ENCODE measurements at places on chromosomes 11 and 22.
A peak's percentile ranks its signal among the peaks of the same experiment; 100 is the strongest.

- DNase-seq = no peak
These were observed 450.8 kb downstream of the SOX6 start for GRCh38 chr11:15905366-15906104.

DNA sequence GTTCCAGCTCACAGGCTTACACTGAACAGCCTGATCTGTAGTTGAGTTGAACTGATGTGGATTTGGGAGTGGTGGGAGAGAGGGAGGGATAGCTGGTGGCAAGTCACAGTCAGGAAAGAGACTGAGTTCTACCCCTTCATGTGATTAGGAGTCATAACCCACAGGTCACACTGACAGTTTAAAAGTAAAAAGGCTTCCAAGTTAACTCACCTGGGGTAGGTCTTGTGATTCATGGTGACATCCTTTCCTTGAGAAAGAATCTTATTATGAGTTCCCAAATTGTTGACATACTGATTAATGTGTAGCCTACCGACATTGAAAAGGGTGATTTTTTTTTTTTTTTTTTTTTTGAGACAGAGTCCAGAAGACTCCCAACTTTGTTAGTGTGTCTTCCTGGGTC is 5.4 kb downstream of the IZUMO1R start:
- DNase-seq = no peak

GRCh38 chr22:27768027-27768653 is 33.4 kb downstream of the MN1 start:
- DNase-seq = no peak

GRCh38 chr11:44575288-44575672 is 9.8 kb downstream of the CD82 start:
- DNase-seq = no peak

- DNase-seq = no peak
These were observed 32.4 kb upstream of the ETS1 start for GRCh38 chr11:128619540-128620308.

DNA sequence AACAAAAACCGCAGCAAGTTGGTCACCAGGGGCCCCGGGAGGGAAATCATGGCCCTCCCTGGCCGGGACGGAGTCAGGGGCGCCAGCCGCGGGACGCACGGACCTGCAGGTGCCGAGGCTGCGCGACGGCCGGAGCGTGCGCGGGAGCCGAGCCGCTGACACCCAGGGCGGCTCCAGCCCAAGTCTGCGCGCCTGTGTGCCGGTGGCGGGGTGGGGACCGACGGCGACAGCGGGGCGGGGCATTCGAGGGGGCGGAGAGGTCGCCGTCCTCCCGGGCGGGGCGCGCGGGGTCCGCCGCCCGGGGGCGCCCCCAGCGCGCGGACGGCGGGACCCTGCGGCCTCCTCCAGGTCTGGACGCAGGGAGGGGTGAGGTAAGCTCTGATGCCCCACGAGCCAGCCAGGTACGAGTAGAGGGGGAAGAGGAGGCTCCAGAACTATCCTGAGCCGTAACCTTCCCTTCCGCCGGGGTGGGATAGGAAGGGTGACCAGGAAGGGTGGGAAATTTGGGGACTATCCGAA is at the start of gene ESAM:
Gene ESAM, minus strand, starts transcription at position 186 of the 519 bp plus-strand sequence. Its CDS starts 136 bp downstream, at position 50.
- DNase-seq = peak; percentile 59

DNA sequence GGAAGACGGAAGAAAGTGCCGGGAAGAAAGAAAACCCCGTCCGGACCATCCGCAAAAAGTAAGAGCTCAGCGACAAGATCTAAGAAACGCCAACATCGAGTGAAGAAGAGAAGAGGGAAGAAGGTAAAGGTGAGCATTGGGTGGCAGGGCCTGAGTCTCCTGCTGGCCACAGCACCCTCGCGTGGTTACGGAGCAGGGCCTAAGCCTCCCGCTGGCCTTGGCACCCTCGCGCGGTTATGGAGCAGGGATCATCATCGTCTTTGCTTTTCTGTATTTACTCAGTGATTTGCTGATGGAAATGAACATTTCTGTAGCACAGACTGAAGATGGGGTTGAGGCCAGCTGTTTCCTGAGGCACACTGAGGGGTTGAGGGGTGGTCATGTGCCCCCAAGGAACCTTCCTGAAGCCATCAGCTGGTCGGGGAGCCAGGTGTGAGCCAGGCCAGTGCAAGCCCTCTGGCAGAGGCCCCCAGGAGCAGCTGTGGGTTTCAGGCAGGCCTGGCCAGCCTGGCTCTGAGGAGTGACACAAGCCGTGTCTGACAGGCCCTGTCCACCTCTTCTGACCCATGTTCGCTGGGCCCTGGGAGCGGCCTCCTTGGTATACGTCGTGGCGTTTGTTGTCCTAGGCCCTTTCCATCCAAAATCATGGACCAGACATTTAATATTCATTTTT is 14.0 kb downstream of the IRF7 start:
- no peak for DNase-seq

- no peak for DNase-seq
These were observed 310.6 kb downstream of the TBC1D22A start for GRCh38 chr22:47073075-47073474.

DNA sequence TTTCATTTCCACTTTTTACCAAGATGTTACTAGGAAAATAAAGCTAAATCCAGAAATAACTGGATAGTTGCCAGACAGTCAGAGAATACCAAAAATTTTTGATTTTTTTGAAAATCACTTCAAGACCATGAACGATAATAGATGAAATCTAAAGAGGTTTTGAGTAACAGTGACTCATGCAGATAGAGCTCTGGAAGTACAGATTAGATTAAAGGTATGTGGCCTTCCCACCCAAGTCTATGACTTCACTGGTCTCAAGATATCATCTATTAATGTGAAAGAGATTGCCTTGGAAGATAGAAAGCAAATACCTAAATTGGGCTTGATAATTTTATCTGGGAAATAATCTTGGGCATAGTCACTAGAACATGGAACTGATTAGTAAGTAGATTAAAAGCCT is 415.9 kb downstream of the METTL15 start:
- no peak for DNase-seq

DNA sequence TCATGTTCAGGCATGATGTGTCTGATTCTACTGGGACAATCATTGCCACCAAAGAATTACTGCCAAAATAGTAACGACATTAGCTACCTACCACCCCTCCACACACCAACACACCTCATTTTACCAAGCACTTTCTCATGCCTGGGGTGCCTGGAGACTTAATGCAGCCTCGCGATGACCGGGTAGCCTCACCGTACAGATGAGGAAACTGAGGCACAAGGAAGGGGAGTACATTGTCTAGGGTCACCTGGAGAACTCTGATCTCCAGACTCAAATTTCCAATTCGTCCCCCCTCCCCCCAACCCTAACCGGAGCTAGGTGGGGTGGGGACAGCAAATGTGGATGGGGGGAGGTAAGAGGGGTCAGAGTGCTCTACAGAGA is 2.7 kb upstream of the RTN4RL2 start:
- DNase-seq = no peak

GRCh38 chr11:117789241-117789640 is 7.8 kb downstream of the DSCAML1 start:
- no peak for DNase-seq

DNA sequence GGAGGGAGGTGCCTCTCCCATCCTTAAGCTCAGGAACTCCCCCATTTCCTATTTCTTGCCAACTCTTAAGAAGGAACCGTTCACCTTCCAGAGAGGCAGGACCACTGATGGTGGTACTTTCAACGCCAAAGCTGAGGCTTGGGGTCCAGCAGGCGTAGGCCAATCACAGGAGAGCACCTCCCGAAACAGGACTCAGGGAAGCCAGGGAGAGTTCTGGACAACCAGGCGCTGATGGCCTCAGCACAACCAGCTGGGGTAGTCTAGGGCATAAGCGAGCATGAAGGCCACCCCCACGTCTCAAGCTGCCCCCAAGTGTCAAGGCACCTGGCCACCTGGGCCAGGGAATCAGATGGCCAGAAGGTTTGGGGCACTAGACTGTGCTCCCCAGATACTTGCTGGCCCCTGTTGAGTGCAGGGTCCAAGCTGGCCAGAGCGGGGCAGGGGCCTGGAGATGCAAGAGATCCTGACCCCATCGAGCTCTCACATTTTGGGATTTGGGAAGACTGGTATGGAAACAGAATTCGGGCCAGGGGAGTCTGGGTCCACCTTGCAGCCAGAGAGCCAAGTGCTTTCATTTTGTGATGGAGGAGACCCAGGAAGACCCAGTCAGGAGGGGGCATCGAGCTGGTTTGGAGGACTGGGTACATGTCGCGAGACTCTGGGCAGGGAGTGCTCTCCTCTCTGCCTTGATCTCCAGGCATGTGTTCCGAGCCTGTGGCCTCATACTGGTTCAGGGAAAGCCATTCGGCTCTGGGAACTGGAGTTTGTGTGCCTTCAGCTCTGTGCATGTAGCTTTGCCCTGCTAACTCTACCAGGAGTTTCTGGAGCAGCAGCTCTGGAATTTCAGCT is 926 bp downstream of the CD6 start:
- no peak for DNase-seq

GRCh38 chr11:24734742-24735237 is 237.9 kb downstream of the LUZP2 start:
- DNase-seq = no peak

DNA sequence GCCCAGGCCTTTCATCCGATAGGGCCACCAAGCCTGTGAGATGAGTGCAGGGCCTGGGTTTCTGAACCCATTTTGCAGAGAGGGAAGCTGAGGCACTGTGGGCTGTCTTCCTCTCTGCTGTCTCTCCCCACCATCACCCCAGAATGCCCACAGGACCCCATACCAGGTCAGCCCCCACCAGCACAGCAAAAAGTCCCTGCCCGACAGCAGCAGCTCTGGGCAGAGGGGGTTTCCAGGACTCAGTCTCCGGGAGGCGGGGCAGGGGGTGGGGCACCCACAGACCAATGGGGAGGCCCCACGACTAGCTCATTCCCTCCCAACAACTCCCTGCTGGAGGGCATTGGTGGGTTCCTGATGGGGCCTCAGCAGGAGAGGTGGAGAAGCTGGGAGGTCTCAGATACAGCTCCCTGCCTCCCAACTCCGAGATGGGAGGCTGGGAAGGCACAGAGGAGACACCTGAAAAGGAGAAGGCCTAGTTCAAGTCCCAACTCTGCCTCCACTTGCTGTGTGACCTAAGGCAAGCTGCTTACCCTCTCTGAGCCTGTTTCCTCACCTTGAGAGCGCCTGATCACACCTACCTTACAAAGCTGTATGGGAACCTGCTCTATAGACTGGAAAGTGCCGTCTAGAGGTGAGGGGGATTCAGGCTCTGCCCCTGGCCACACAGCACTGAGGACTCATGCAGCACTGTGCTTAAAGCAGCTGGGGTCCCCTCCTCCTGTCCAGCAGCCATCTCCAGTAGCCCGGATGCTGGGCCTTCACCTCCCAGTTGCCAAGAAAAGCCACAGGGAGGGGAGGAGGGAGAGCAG is 3.5 kb downstream of the CBX7 start:
- DNase-seq = no peak

DNA sequence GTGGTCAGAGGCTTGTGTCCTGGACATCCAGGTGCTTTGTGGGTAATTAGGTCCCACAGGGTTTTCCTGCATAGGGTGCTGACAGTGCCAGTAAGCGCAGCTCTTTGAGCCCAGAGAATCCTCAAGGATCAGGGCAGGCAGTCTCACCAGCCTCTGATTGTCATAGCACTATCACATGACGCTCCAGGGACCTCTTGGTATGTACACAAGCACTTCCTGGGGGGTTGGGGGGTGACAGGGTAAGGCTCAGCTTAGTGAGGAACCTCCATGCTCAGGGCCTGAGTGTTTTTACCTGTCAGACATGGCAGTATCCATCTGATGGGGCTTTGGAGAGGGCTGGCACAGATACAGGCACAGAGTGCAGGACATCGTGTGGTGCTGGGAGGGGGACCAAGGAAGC is 27.9 kb upstream of the SUSD2 start:
- no peak for DNase-seq

- DNase-seq = no peak
These were observed 528.6 kb downstream of the BRD1 start for GRCh38 chr22:49298834-49299750.

GRCh38 chr11:1075341-1075911 is 752 bp downstream of the MUC2 start:
- DNase-seq = no peak

DNA sequence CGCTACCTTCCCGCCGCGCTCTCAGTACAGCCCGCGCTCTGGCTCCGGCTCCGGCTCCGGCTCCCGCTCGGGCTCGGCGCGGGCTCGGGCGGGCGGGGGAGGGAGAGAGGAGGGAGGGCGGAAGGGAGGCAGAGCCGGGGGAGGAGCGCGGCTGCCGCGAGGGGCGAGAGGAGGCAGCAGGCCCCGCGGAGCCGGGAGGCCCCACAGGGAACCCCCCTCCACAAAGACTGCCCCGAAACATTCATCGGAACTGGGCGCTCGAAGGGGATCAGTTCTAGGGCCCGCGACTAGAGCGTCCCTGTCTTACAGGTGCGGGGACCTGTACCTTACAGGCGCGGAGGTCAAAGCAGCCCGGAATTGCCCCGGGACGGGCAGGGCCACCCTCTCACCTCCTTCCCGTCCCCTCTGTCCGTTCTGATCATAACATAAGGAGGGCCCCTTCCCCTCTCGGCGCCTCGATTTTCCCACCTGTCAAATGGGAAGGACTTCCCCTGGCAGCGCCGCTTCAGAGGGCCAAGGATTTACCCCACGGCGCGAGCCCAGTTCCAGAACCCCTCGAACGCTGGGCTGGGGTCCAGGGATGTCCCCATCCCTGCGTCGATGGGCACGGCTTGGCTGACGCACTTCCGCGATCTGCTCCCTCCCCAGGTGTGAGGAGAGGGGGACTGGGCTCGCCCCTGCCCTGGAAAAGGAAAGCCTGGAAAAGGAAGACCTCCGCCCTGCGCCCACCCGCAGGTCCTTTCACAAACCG is at the start of gene SHISA8:
Gene SHISA8, minus strand, starts transcription at position 40 of the 751 bp plus-strand sequence. CDS start 407 bp downstream, outside the sequence.
- DNase-seq = no peak

- DNase-seq = no peak
These were observed 4.8 kb downstream of the SMTN start for GRCh38 chr22:31085928-31086327.

- no peak for DNase-seq
These were observed 72.6 kb downstream of the PHF21B start for GRCh38 chr22:44937216-44937615.

DNA sequence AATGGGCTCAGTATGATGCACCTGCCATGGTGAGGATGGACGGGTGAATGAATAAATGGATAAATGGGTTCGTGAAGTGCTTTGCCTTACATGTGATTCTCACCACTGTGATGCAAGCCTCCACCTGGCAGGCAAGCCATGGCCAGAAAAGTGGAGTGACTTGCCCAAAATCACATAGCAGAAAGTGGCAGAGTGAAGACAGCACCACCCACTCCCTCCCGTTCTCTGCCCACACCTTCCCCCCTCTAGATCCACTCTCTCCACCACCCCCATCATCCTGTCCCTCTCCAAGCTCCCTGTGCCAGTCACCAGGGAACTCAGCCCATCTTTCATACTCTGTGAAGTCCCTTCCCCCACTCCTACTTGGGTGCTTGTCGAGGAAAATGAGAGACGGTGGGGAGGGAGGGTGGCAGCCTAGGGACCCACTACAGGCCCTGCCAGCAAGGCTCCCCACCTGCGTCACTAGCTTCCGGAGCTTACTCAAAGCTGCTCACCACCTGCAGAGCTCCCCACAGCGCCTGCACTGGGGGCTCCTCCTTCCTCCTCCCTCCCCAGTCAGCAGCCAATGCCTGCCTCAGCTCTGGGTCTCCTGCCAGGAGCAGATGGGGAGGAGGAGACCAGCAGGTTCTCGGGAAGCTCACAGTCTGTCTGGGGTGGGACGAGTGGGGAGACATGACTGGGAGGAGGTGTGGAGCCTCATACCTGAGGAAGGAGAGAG is 82.3 kb downstream of the PDE2A start:
- DNase-seq = peak; percentile 40

Measured in stimulated activated CD4-positive, alpha-beta T cell treated with anti-CD3 and anti-CD28 coated beads, TNF-alpha, amount 100 ng/mL, for 48 hours (primary cell).